ENCODE measurements at places on chromosomes 2 and 18.

DNA sequence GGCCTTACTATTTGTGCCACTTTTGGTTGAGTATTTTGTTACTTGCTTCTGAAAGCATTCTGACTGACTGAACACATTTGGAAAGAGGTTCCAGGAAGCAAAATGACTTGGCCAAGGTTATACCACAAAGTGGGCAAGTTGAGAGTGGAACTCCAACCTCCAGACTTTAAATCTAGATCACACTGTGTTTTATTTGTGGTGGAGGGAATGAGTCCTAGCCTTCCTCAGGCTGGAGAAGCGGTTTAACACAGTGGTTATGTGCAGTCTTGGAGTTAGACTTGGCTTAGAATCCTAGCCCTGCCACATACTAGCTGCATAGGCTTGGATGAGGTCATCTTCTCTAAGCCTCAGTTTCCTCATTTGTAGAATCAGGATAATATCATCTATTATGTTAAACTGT is 33.4 kb downstream of the PLEKHM3 start:
- DNase-seq, result no peak

DNA sequence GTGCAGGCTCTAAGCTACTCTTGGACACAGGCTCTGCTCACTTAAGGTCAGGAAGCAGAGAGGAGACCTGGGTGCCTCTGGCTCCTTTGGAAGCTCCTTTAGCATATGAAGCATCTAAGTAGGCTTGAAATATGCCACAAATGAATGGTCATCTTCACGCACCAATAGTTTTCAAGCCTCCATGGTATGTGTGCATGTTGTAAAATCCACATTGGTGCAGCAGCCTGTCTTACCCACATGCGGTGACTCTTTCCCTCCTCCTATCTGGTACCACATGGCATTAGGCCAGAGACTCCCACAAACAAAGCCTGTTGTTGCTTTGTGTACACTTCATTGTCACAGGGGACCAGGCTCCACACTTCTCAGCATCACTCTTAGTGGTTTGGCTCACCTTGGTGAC is 442.2 kb upstream of the RAB12 start:
- DNase-seq, result no peak

- DNase-seq, result no peak
Measured at GRCh38 chr18:10037181-10037580, 123.4 kb downstream of the VAPA start.

DNA sequence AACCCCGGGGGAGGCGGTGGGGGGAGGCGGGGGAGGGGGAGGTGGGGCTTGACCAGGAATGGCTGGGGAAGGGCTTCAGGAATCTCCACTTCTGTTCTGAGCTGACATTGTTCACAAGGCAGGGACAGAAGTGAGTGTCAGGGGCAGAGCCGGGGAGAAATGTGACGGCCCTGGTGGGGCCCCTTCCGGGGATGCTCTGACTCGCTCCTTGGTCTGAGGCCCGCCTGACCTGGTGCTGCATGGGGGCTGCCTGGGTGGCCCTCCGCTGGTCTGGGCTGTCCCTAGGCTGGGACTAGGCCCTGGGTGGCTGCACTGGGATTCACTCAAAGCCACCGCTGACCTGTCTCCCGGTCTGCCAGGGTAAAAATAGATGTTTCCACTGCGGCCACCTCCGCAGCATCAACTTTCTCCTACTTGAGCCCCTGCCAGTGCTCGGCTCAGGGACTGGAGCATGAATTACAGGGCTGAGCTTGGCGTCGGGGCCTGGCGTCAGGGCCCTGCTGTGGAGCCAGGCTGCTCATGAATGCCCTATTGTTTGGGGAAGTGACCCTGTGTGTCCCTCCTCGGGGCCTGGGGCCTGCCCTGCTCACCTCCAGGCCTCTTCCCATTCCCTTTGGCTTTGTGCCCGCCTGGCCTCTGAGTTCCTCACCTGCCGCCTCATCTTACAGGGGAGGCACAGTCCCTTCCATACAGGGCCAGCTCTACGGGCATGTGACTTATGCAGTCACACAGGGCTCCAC is 247.5 kb downstream of the DYSF start:
- peak; percentile 49 for DNase-seq

GRCh38 chr2:161373942-161374341 is 42.2 kb upstream of the TBR1 start:
- DNase-seq, result no peak

GRCh38 chr2:174683392-174683759 is 80.9 kb downstream of the CHRNA1 start:
- DNase-seq, result no peak

All from upper lobe of right lung (tissue), 1 donor.